ENCODE measurements at places on chromosomes 2 and 18. TPM values are rescaled to one million over a fixed set of nuclear protein-coding genes. Genes with fewer than 3 reads are reported as not detected.

The VRK2 gene
- 60.2 TPM for total RNA-seq

The MGAT4A gene
- 23.1 TPM for total RNA-seq

The GPR75 gene
- 2.5 TPM for total RNA-seq

The CDH2 gene
- 0.19 TPM for total RNA-seq

The TACR1 gene
- 0.10 TPM for total RNA-seq

The CIB4 gene
- not detected for total RNA-seq

The VPS4B gene
- 34.0 TPM for total RNA-seq

The AQP12B gene
- not detected for total RNA-seq

The CHRNG gene
- not detected for total RNA-seq
